ENCODE measurements at places on chromosomes 6 and 20. TPM values are rescaled to one million over a fixed set of nuclear protein-coding genes. Genes with fewer than 3 reads are reported as not detected.

Gene FOXF2
- not detected for total RNA-seq

Gene TULP1
- not detected for total RNA-seq

Gene HLA-DRA
- total RNA-seq: 2,096 TPM

GRCh38 chr20:635893-636338 is 17.1 kb downstream of the SRXN1 start:
- no peak for DNase-seq
- H3K36me3 ChIP-seq: no peaks in the 10 kb centered on the region
- H3K4me3 ChIP-seq: no peak overlapping the region
- H3K27me3 ChIP-seq: peaks cover 8% of the 10 kb centered on the region
- H3K27ac ChIP-seq: no peak overlapping the region

DNA sequence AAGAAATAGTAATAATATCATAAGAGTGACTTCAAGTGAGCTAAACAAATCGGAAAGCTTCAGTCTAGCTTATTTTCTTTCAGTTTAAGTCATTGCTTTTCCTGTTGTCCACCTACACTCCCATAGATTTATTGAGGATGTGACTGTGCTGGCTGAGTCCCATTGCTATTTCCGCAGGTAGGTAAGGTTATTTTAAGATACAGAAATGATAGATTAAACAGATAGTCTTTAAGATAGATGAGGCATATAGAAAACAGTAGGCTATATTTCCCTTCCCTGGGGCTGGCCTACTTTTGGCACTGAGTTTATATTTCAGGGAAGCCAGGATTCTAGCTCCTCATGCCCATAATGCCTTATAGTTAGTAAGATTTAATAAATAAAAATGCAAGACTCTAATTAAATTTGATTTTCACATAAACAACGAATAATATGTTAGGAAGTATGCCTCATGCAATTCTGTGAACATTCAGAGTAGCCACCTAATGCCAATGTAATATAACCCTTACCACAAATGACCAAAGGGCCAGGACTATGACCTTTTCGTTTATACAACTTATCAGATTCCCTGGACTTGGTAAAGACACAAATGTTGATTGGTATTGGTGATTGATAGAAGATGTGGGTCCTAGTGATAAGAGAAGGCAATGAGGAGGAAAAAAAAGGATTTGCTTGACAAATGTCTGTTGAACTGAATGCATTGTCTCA is 1079.3 kb downstream of the EPHA7 start:
- no peak overlapping the region for H3K27ac ChIP-seq
- H3K4me3 ChIP-seq: no peak overlapping the region
- H3K36me3 ChIP-seq: no peaks in the 10 kb centered on the region

DNA sequence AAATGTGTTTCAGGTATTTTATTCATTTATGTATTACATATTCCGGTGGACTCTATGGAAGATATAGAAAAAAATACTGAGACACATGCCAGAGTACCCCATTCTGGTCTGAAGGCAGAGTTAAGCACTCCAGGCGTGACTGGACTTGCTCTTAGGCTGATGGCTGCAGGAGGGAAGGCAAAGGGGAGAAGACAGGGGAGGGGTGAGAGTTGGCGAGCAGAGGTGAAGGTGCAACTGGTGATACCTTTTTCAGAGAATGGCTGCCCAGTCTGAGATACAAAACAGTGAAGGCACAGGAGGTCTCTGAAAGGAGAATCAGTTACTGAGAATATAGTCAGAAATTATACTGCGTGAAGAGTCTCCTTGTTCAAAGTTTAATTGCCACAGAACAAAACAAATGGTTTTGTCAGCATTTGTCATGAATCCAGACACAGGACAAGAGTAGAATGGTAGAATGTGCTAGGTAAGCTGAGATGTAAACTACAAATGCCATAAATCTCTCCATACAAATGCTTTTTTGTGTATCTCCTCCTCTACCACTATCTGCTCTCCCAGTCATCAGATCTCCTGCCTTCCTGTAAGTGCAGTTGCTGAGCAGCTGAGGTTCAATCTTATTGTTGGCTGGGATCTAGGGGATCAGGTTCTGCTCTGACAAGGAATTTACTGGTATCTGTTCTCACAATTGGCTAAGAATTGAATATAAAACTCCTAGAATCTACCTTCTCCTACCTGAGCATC is 104.2 kb upstream of the DST start:
- H3K4me3 ChIP-seq: no peak overlapping the region
- no peaks in the 10 kb centered on the region for H3K36me3 ChIP-seq
- H3K4me1 ChIP-seq: peaks cover 12% of the 10 kb centered on the region
- H3K27ac ChIP-seq: no peak overlapping the region
- no peak for DNase-seq
- H3K27me3 ChIP-seq: no peaks in the 10 kb centered on the region

GRCh38 chr6:116513224-116513875 is 1.9 kb downstream of the CALHM5 start:
- H3K27me3 ChIP-seq: no peaks in the 10 kb centered on the region
- no peaks in the 10 kb centered on the region for H3K4me1 ChIP-seq
- no peaks in the 10 kb centered on the region for H3K36me3 ChIP-seq
- H3K4me3 ChIP-seq: no peak overlapping the region

All from spleen (tissue), 13 donors.